NCI-H510A treated with DMSO at 0.1 percent for 48 hours (cell line): ENCODE measurements at places on chromosomes 7 and 10.
A peak's percentile ranks its signal among the peaks of the same experiment; 100 is the strongest.

DNA sequence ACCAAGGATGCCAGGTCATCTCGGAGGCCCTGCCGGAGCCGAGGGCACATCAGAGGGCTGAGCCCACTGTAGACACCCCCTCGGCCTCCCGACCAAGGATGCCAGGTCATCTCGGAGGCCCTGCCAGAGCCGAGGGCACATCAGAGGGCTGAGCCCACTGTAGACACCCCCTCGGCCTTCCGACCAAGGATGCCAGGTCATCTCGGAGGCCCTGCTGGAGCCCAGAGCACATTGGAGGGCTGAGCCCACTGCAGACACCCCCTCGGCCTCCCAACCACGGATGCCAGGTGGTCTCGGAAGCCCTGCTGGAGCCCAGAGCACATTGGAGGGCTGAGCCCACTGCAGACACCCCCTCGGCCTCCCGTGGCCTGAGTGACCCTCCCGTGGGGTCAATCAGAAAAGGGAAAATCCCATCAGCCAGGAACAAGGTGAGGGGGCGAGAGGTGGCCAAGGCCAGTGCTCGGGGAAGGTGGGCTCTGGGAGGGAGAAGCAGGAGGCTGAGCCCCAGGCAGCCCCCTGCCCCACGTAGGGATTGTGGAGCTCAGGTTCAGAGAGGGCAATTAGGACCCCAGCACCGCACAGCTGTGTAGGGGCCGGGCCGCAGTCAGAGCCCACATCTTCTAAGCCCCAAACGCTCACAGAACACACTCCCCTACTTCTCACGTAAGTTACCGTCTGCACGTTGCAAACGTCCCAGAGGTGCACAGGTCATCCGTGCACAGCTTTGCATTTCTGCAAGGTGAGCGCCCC, 37.6 kb upstream of the FOXL3 start:
- DNase-seq = no peak

DNA sequence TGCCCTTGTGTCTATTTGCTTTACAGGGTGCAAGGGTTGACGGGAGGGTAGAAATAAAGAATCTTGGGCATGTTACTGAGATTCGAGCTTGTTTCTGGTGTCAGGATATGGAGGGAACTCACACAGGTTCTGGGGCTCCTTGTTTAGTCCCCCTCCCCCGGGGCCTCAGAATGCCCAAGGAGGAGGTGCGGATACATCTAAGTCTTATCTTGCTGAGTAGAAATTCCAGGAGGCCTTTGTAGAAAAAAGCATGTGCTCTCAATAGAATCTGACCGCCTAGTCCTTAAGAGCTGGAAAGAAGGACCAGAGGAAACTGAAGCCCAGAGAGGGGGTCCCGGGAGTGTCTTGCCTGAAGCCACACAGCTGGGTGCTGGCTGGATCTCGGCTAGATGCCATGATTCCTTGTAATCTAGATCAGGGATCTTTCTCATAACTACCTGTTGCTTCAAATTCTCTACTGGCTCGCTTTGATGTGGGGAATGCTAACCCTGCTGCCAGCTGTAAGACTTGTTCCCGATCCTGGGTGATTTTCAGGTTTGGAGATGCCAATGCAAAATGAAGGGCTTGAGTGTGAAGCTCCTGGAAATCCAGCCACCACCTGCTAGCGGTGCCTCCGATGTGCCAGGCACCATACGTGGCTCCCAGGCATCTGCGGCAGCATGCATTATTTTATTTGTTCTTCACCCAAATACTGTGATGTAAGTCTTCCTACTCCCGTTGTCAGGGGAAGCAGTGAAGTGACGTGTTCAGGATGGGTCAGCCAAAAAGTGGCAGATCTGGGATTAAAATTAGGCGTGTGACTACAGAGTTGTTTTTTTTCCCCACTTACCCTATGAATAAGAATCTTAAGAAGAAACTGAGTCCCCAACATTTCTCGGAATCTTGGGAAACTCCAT, 226.0 kb downstream of the TCF7L2 start:
- DNase-seq = no peak

- no peak for DNase-seq
Observed at GRCh38 chr7:24455813-24456525, 117.3 kb upstream of the PALS2 start.

- DNase-seq = no peak
Observed at GRCh38 chr10:125116041-125116649, 44.2 kb downstream of the CTBP2 start.

DNA sequence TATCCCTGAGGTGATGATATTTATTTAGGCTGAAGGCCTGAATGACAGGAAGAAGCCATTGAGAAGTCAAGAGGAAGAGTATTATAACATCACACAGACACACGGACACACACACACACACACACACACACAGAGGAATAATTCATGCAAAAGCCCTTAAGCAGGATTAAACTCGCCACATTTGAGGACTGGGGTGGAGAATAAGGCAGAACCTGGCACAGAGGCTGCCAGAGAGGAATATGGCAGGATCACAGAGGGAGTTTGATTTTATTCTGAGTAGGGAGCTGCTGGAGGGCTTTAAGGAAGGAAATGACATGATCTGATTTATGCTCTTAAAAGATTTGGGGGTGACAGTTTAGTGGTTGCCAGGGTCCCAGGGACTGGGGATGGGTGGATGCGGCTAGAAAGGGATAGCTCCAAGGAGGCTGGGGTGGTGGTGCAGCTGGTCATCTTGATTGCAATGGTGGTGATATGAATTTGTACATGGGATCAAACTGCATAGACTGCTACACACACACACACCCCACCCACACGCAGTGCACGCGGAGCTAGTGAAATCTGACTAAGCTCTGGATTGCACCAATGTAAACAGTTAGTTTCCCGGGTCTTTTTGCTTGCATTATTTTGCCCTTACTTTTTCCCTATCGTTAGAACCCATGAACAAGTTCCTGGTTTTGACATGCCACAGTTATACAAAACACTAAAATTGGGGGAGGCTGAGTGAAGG, 11.2 kb downstream of the SMURF1 start:
- DNase-seq = no peak

DNA sequence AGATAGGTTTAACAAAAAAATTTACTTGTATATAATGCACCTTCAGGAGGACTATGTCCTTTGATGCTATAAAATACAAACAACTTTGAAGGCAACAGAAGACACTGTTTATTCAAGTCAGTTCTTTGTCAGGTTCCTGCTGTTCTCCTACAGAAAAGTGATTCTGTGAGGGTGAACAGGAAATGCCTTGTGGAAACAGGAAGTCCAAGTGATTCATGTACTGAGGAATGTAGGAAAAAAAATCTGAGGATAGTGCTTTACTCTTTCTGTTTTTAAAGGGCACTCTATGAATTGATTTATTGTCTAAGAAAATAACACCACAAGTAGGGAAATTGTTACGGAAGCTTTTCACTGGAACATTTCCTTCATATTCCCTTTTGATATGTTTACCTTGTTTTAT, 171.9 kb downstream of the HDAC9 start:
- DNase-seq = no peak

DNA sequence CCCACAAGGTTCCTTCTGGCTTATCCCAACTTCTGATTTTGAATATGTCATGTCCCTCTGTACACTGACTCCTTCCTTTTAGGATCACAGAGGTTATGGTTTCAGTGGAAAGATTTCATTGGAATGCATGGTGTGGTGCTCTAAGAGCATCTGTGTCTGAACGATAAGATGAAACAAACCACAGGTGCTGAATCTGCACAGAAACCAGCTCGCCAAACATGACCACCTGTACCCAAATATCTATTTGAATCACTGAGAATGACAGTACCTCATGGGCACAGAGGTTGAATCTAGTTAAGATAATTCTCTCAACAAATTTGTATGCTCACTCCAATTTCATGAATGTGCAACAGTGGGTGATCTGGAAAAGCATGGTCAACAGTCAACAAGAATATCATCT, 105.3 kb downstream of the DGKI start:
- no peak for DNase-seq

- DNase-seq = no peak
Observed at GRCh38 chr10:34816501-34817002, 1.5 kb upstream of the PARD3 start.

DNA sequence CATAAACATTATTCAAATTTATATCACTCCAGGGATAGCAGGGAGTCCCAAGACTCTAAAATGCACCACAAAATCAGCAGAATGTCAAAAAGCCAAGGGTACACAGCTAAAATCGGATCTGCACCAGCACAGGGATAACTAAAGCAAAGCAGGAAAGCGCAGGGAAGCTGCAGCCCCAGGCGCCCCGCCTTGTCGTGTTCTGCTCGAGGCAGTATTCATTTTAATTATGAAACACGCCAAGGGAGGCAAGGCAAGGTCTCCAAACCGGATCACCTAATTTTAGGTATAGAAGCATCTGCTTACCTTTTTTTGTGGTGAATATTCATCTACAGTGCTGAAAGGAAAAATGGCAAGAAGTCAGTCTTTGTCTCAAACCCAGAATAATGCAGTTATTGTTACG, 199.4 kb downstream of the RAPGEF5 start:
- no peak for DNase-seq

- peak; percentile 29 for DNase-seq
Observed at GRCh38 chr7:47586925-47587324, 5.0 kb upstream of the TNS3 start.
